ENCODE measurements at places on chromosomes 11 and 22. TPM values are rescaled to one million over a fixed set of nuclear protein-coding genes. Genes with fewer than 3 reads are reported as not detected.

GRCh38 chr22:23357053-23357452 lies 176.7 kb downstream of the BCR start:
- no peak for DNase-seq

- no peak for DNase-seq
These were observed 264.1 kb upstream of the PLET1 start for GRCh38 chr11:112524798-112525197.

- no peak for DNase-seq
These were observed 9.2 kb downstream of the MAPK8IP1 start for GRCh38 chr11:45894555-45895247.

- DNase-seq = no peak
These were observed 14.1 kb downstream of the AASDHPPT start for GRCh38 chr11:106091480-106092123.

The TMEM151A gene
- 0.32 TPM for total RNA-seq

The TMEM135 gene
- 61.0 TPM for total RNA-seq

DNA sequence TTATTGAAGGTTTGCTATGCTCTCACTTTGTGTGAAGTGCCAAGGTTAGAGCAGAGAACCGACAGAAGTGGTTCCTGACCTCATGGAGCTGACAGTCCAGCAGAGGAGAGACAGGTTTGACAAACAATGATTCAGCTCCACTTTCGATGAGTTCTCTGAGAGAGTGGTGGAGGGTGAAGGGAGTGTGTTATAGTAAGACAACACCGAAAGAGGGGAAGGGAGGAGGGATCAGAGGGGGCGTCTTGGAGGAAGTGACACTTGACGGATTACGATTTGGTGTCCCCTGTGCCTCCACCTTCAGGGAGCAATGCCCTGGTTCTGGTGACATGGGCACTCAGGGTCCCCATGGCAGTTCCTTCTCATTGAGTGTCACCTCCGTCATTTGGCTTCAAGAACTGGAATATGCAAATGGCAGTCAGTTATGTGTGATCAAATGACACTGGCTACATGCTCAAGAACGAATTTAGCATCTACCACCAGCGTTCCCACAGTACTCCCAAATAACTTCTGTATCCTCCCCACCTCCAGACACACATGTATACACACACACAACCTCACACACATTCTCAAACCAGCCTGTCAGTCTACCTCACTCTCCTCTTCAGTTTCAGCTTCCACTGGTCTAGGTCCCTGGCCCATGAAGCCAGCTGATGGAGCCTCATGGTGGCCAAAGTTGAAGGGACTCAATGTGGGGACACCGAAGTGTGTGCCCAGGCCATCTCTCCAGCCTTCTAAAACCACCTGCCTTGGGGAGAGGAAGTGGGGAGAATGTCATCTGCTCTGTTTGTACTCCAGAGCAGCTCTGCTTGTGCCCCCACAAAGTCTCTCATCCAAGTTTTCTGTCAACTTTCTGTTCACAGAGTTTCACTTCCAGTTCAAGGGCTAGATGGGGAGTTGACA lies 31.4 kb upstream of the NUP160 start:
- DNase-seq = no peak

DNA sequence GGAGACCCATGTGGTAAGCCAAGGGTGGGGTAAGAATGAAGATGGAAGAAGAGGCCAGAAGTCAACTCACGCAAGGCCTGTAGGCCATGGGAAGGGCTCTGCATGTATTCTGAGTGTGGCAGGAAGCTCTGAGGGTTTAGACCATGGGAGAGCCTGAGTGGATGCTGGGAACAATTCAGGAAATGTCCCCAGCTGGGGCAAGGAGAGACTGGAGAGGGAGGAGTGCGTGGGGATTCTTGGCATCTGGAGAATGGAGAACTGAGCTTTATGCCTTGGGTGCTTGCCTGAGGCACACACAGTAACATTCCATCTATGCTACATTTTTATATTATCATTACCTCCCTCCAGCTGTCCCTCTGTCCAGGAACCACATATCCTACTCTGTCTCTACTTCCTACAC lies 50.4 kb upstream of the CD82 start:
- no peak for DNase-seq

The OR4P4 gene
- total RNA-seq = not detected

The LGR4 gene
- total RNA-seq = 98.1 TPM

The CENATAC gene
- total RNA-seq = 34.3 TPM

DNA sequence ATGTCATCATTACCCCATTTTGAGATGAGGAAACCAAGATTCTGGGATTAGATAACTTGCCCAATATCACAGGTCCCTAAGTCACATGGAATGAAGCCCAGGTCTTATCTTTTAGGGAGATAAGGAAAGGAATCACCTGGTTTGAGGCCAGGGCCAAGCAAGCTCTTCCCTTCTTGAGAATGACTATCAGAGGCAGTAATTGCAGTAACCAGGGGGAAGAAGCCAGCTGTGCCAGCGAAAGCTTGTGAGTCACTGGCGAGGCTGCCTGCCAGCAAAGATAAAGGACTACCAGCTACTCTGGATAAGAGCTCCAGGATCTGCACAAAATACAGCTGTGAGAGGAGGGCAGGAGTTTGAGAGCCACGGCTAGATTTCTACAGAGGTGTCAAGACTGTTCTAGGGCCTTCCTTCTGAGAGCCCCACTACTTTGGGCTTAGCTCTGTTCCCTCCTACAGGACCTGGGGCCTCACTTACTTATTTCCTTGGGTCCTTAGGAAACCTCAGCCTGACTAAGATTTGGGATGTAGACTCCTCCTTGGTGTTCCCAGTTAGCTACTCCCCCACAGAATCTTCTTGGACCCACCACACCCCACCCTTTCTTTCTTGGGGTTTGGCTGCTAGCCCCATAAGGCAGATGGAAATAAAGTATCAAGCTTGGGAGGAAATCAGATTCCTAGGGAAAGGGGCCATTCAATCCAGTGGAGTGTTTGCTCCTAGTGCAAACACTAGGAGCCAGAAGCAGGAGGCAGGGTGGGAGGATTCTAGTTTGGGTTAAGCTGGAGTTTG lies 9.7 kb upstream of the CCKBR start:
- no peak for DNase-seq

The CHID1 gene
- 23.4 TPM for total RNA-seq

GRCh38 chr11:25449091-25449490 lies 882.8 kb upstream of the ANO3 start:
- no peak for DNase-seq

The PEX16 gene
- 10.5 TPM for total RNA-seq

- DNase-seq = no peak
These were observed 714.9 kb downstream of the LUZP2 start for GRCh38 chr11:25211635-25212254.

GRCh38 chr11:64643256-64643881 lies 52.3 kb downstream of the SLC22A12 start:
- no peak for DNase-seq

GRCh38 chr11:134063124-134063495 lies 5.8 kb upstream of the JAM3 start:
- DNase-seq = no peak

DNA sequence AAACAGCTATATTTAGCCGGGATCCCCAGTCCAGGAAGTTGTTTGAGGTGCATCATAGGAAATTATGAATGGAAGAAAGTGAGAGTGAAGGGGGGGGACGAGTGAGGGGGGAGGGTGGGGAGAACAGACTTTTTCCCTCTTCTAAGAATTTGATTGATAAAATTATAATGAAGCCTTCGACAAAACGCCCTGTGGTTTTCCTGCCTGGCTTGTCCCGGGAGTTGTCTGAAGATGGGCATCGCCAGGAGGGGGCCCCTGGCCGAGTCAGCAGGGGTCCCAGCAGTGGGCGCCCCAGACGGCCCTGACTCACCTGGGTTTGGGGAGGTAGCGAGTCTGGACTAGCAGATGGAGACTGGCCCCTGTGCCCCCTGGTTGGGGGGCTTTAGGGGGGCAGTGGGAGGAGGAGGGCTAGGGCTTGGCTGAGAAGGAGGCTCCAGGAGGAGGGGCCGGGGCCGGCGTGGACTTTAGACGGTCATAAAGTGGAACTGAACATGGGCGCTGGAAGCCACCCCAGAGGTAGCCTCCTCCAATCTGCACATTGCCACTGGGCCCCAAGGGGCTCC lies 336 bp upstream of the LIF start:
- DNase-seq = no peak

- no peak for DNase-seq
These were observed 10.9 kb upstream of the GAL start for GRCh38 chr11:68673306-68673945.
